ENCODE measurements at places on chromosomes 2 and 18. TPM values are rescaled to one million over a fixed set of nuclear protein-coding genes. Genes with fewer than 3 reads are reported as not detected.

The QPCT gene
- polyA plus RNA-seq = 4.3 TPM

The UGT1A8 gene
- not detected for polyA plus RNA-seq

The DNPEP gene
- polyA plus RNA-seq = 43.8 TPM

The VWA3B gene
- polyA plus RNA-seq = not detected

The MORN2 gene
- polyA plus RNA-seq = 14.6 TPM

The ANTXR1 gene
- 1.7 TPM for polyA plus RNA-seq

The FBXO41 gene
- 0.45 TPM for polyA plus RNA-seq

The RBFA gene
- 15.9 TPM for polyA plus RNA-seq

The RAX gene
- not detected for polyA plus RNA-seq

The IL36A gene
- not detected for polyA plus RNA-seq

The SCN7A gene
- polyA plus RNA-seq = 2.5 TPM

The PIK3C3 gene
- polyA plus RNA-seq = 14.5 TPM

The GLI2 gene
- 0.09 TPM for polyA plus RNA-seq

The C2orf66 gene
- 0.06 TPM for polyA plus RNA-seq

The GAL3ST2 gene
- 0.09 TPM for polyA plus RNA-seq

The CRYGC gene
- polyA plus RNA-seq = not detected

The APOB gene
- polyA plus RNA-seq = 6.2 TPM

The OR6B3 gene
- polyA plus RNA-seq = not detected

The HRH4 gene
- 0.02 TPM for polyA plus RNA-seq

The PLEK gene
- 18.2 TPM for polyA plus RNA-seq

The CRYBA2 gene
- polyA plus RNA-seq = not detected

The LYPD1 gene
- not detected for polyA plus RNA-seq

The CPS1 gene
- 0.79 TPM for polyA plus RNA-seq

The CD207 gene
- polyA plus RNA-seq = not detected

The BARD1 gene
- polyA plus RNA-seq = 1.3 TPM

The GPR75 gene
- 0.45 TPM for polyA plus RNA-seq

The MC5R gene
- polyA plus RNA-seq = not detected

The RAB17 gene
- 1.1 TPM for polyA plus RNA-seq

All from adipose tissue (tissue), 3 donors.